ENCODE measurements at places on chromosomes 5 and 9. TPM values are rescaled to one million over a fixed set of nuclear protein-coding genes. Genes with fewer than 3 reads are reported as not detected.

DNA sequence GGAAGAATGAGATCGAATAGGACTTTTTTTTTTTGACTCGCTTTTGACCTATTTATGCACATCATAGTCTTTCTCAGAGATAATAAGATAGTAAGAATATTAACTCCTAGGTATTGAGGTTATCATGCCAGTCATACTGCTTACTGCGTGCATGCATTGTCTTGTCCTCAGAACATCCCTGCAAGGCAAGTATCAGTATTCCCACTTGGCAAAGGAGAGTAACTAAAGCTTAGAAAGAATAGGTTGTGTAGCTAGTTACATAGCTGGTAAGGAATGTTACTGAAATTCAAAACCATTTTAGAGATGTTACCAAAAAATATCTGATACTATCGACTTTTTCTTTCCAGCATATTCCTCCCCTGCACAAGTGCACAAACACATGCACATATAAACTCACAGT is 296.1 kb upstream of the CLINT1 start:
- no peak for DNase-seq

- DNase-seq = no peak
Observed at GRCh38 chr5:57505272-57506200, 22.9 kb upstream of the ACTBL2 start.

DNA sequence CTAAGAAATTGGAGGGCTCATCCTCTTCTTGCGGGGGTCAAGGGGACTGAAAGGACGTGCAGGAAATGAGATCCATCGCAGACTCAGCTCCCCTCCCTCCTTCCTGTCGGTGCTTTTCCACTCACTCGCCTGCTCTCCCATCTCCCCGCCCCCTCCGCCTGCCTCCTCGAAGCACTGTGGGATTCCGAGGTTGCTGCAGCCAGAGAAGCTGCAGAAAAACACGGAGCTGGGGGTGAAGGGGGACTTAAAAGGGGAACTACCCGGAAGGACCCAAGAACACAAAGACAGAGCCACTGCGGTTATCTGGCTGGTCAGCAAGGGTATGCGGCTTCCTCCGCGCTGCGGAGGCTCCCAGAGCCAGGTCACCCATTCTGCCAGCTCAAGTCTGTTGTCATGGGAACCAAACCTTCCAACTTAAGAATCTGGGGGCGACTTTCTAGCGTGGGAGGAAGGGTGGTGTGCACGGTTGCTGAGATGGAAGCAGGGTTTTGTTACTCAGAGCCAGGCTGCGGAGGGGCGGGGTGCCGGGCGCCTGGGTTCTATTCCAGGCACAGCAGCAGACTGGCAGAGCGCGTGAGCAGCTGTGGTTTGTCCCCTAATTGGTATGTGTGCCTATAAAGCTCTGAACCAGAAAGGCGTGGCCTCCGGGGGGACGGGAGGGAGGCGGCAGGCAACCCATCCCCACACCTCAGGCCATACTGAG is 24.9 kb downstream of the PCDHGC5 start:
- peak; percentile 82 for DNase-seq

GRCh38 chr5:52015760-52016159 is 632.5 kb downstream of the ISL1 start:
- DNase-seq = no peak

DNA sequence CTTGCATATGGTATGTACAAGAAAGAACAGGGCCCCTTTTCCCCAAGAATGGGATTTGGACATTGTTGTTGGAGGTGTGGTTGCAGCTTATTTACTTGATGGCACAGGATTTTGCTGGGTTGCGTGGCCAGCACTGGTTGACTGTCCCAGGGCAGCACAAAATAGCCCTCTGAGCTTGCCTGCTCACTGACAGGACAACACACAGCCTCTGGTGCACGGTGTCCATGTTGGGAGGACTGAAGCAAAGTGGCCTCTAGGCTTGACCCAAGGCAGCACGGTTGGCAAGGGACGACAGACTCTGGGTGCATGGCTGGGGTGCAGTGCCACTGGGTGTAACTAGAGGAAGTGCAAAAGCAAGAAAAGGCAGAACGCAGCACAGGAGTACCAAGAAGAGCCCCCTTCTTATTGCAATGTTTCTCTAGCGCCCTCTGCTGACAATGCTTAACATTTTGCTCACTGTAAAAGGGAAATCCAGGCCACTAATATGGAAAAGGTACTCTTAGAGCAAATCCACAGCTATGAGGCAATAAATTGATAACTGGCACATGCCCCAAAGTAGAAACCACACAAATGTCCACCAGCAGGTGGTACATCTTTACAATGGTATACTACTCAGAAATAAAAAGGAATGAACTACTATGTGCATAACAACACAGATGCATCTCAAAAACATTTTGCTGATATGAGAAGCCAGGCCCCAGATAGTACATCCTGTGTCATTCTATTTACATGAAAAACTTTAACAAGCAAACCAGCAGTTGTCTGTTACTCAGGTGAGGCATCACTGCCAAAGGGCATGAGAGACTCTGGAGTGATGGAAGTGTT is 47.4 kb upstream of the BARX1 start:
- no peak for DNase-seq

DNA sequence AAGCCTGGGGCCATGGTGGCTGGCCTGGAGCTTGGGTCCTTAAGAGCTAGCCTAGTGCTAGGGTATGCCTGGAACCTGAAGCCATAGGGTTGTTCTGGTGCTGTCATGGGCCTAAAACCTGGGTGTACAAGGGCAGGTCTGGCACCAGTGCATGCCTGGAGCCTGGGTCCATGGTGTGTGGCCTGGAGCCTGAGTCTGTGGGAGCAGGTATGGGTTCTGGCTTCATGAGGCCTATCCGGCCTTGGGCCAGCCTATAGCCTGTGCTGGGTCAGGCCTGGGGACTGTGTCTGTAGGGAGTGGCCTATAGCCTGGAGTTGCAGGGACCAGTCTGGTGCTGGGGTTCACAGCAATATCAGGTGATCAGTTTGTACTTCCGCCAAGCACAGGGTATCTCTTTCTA is 347.2 kb upstream of the MEF2C start:
- DNase-seq = no peak

- DNase-seq = no peak
Observed at GRCh38 chr9:10050016-10050415, 562.8 kb downstream of the PTPRD start.

DNA sequence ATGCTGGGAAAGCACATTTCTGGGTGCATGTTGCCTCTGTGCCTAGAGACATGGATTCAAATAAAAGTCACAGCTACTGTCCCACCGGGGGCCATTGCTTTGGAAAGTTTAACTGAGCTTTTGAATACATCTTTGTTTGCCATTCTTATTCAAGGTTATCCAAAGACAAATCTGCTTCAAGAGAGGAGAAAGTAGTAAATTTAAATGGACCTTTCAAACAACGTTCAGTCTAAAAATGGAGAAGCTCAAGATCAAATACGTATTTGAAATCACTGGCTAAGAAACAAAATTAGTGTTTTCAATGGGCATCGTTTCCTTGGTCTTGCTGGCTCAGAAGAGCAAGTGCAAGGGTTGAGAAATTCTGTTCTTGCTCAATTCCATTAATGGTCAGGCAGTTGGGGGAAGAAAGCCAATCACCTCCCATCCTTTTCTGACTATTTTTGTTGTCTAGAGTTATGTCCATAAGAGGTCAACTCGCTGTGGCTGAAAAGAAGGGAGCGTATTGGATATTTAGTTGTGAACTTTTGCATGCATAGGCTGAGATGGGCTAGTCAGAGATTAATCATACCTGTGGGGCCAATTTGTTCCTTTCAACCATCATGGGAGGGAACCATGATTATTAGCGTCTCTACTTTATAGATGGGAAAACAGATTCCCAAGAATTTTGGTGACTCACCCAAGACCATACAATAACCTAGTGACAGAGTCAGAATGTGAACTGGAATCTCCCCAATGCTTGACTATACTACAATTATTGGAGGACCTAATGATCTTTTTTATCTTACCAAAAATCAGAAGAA is 276.2 kb upstream of the TNC start:
- no peak for DNase-seq

DNA sequence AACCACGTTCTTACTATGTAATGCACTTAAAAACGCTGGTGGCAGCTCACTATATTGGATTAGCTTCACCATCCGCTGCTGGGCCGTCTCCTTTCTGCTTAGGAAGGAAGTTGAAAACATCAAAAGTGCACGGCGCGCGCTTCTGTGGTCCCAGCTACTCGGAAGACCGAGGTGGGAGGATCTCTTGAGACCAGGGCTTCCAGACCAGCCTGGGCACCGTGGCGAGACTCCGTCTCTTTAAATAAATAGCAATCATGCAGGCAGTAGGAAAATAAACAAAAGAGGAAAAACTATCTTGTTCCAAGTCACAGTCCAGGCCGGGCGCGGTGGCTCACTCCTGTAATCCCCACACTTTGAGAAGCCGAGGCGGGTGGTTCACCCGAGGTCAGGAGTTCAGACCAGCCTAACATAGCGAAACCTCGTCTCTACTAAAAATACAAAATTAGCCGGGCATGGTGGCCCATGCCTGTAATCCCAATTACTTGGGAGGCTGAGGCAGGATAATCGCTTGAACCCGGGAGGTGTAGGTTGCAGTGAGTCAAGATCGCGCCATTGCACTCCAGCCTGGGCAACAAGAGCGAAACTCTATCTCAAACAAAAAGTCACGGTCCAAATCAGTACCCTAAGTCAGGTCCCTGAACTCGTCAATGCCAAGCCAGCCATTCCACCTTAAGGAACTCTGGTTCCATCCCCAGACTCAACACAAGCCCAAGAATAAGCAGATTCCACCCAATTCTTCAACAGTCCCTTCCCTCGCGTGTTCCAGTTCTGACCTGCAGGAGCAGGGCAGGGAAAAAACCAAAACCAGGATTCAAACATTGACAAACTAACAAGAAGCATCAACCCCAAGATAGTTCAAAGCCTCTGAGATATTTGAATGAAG is 1.0 kb upstream of the GOLGA1 start:
- peak; percentile 82 for DNase-seq

DNA sequence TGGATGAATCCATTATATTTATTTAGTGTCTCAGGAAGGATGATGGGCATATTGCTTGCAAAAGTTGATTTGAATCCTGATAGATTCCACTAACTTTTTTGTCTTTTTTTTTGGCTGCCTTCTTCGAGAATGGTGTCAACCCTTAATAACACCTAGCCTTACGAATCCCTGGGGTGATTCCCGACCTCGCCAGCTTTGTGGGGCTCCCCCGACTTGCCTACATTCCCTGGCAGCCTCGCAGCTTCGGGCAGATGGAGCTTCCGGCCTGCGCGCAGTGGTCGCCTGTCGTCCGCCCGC is 366 bp upstream of the DOCK8 start:
- no peak for DNase-seq

GRCh38 chr9:36642817-36643216 is 70.1 kb downstream of the MELK start:
- no peak for DNase-seq

DNA sequence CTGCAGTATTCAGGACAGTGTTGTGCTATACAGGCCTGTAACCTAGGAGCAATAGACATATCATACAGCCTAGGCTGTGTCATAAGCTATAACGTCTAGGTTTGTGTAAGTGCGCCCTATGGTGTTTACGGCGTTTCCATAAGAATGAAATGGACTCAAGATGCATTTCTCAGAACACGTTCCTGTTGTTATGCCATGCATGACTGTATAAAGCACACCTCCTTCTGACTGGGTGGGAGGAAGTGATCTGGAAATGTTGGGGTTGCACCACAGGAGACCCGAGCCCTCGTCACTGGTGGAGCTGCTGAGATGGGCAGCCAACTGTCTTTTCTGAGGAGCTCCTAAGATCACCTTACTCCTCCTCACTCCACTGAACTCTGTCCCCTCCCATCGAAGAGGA is 391.3 kb upstream of the DAP start:
- no peak for DNase-seq

- no peak for DNase-seq
Observed at GRCh38 chr9:76213751-76214150, 180.5 kb downstream of the RFK start.

- peak; percentile 50 for DNase-seq
Observed at GRCh38 chr5:81235287-81236072, 2.4 kb downstream of the CKMT2 start.

DNA sequence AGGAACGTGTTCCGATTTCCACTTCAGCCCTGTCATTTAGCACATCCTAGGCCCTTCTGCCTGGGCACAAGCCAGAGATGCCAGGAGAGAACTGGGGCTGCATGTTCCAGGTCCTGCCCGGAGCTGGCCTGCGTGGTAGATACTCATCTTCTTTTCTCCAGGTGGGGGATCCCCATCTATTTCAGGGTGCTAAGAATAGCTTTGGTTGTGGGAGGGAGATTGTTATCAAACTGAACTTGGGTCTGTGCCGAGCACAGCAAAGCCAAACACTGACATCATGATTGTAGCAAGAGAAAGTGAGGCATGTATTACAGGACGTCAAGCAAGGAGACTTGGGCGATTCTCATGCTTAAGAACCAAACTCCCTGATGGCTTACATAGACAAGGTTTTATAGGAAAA is 18.2 kb downstream of the C9orf153 start:
- no peak for DNase-seq

DNA sequence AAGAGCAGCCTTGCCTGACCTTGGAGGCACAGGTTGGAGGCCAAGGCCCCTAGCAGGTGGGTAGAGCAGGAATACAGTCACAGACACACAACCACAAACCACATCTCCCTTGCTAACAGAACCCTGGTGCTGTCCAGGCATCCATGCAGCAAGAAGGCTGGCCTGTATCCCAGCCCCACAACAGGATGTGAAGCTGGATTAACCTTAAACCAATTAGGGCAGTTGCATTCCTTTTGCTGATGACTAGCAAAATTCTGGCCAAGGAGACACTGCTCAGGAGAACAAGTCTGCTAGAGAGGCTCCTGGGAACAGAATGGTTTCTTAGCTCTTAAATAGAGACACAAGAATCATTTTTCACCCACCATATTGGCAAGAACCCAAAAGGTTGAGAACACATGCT is 97.8 kb downstream of the C5orf15 start:
- no peak for DNase-seq

DNA sequence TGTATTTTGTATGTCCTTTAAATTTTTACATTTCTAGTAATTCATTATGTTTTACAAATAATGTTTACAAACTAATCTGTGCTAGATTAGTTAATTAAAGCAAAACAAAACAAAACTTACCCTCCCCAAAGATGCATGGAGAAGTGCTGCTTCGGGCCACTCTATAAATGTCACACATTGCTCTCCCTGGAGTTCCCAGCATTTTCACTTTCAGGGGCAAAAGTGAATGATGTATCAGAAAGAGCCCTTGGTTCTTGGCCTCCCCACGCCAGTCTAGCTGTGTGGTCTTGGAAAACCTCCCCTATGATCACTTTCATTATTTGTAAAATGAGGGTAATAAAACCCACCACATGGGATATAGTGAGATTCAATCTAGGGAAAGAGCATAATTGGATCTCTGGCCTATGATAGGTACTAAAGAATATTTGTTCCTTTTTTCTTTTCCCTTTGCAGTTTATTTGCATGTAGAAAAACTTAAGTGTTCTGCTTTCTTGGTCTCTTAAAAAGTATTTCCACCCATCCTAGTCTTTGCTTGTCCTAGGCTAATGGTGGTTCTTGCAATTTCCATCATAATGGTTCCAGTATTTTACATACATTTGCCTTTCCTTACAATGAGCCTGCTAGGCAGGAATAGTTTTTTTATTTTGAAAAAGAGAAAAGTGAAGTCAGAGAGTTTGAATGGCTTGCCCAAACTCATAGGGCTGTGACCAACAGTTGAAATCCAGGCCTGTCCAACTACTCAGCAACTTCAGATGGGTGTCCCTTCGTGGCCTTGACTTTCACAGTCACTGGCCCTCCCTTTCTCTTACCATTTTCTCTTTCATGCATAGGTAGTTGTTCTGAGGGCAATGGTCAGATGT is 184.5 kb upstream of the KLF4 start:
- no peak for DNase-seq

- DNase-seq = no peak
Observed at GRCh38 chr9:124349675-124350493, 65.4 kb downstream of the PSMB7 start.

Gene FOXD4
- 0.19 TPM for total RNA-seq

Gene PTGDS
- total RNA-seq = 5,038 TPM

Gene SLC1A3
- total RNA-seq = 32.8 TPM

Gene LCN1
- total RNA-seq = not detected

Gene GARIN3
- total RNA-seq = not detected

Measured in right cardiac atrium (tissue), 5 donors.